Osteoblast (primary cell): ENCODE measurements at places on chromosomes 1 and 21. TPM values are rescaled to one million over a fixed set of nuclear protein-coding genes. Genes with fewer than 3 reads are reported as not detected.

Gene RHEX
- total RNA-seq = not detected in 2 replicates

Gene LIN28A
- total RNA-seq = not detected in 2 replicates

Gene KRTAP19-1
- total RNA-seq = not detected in 2 replicates

Gene KCNA3
- not detected in 2 replicates for total RNA-seq

Gene BSND
- not detected in 2 replicates for total RNA-seq

Gene CDKN2C
- 18.9 and 34.4 TPM in 2 replicates for total RNA-seq

Gene DUSP23
- total RNA-seq = 13.8 and 15.9 TPM in 2 replicates

Gene LGALS8
- 79.6 and 86.9 TPM in 2 replicates for total RNA-seq

Gene PTPRC
- under 0.01 and 1.1 TPM in 2 replicates for total RNA-seq

Gene MYOG
- not detected in 2 replicates for total RNA-seq
